Common myeloid progenitor, CD34-positive (primary cell): ENCODE measurements at places on chromosomes 1 and 21.

GRCh38 chr21:21114461-21114860 lies 116.3 kb downstream of the NCAM2 start:
- DNase-seq, result peak; percentile 7

- DNase-seq, result peak; percentile 25
These were observed 347.2 kb downstream of the DISC1 start for GRCh38 chr1:231973830-231974229.

- DNase-seq, result no peak
These were observed 465.9 kb downstream of the PLA2G4A start for GRCh38 chr1:187294421-187295201.

- peak; percentile 57 for DNase-seq
These were observed 7.2 kb upstream of the SLX9 start for GRCh38 chr21:44932408-44933181.

GRCh38 chr1:205517288-205517687 lies 12.8 kb downstream of the CDK18 start:
- no peak for DNase-seq

DNA sequence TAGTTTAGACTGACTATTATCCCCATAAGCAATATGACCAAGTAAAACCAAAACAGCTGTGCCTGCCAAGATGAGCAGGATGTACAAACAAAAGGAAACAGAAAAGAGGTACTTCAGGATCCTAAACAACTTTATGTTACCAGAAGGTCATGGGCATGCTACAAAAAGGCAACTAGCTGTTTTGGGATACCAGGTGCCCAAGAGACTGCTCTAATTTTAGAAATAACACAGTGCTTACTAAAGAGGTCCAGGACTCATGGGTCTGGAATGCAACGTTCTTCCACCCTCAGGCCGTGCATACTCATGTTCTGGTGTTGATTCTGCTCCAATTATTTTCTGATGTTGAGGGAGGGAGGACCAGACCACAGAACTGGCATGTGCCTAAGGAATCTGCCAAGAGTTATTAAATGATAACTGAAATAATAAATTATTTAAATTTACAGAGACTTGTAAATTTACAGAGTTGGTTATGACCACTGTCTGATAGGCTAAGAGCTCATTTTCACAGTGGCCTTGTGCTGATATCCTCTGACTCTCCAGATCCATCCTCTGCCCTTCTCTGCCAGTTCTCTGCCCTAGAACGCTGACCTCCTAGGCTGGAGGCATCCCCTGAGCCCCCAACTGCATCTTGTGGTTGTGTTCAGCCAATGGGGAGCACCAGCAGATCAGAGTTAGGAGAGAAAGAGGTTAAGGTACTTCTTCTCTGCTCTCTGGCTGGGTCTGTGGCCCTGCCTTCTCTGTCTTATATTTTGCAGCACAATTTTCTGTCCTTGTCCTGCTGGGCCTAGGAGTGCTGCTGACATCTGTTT lies 37.7 kb upstream of the BCL10 start:
- no peak for DNase-seq

GRCh38 chr1:53640701-53641075 lies 98.3 kb downstream of the GLIS1 start:
- DNase-seq, result no peak

DNA sequence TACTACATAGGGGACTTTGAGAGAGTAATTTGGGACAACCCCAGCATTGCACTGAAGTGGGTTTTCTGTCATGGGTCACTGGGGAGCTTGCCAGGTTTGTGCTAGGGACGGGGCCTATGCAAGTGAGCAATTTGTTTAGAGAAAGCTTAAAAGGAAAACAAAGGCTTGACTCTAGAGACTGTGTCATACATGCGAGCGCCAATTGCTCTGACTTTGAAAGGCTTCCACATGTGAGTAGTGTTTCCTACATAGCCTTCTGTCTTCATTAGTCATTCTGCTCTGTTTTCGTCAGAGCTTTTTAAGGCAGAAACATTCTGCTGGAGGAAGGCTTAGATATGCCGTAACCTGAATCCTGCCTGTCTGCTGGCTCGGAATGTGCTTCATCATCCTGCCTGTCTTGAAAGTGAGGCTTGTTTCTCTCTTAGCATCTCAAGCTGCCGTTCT lies 28.4 kb downstream of the TRIM45 start:
- no peak for DNase-seq
